Stimulated activated memory B cell treated with anti-CD40 and anti-IgM and Interleukin-4, amounts not matched to agents 10 μg/mL and 1 μg/mL and 100 μg/mL, for 72 hours (primary cell): ENCODE measurements at places on chromosomes 3 and 15.

GRCh38 chr15:52382647-52383046 lies 87.0 kb upstream of the MYO5C start:
- no peak for ATAC-seq

GRCh38 chr3:68306571-68306970 lies 625.8 kb downstream of the TAFA4 start:
- ATAC-seq, result no peak

DNA sequence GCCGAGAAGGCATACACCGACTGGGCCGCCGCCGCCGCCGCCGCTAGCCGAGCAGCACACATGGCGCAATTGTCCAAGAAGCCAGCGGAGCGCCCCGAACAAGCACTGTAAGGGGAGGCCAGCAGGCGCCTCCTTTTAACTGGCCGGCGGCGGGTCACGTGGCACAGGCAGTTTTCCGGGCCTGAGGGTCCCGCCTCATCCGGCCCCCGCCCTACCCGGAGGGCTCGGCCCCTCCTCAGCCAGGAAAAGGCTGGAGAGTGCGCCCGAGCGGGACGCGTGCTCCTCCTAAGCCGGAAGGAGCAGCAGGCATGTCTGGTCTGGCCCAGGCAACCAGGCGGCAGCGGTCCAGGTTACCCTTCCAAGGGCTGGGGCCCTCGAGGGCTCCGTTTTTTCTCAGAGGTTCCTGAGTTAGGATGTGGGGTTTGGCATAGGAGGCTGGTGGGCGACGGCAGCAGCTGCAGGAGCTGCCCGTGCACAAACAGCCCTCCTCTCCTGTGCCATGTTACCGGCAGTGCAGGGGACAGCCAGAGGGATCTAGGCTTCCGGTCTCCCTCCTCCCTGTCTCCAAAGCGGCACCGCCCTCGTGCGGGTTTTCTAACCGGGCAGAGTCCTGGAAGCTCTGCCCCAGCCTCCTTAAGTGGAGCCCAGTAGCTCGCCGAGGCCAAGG lies at the start of gene GPX1:
Gene GPX1, minus strand, starts transcription at position 137 of the 667 bp plus-strand sequence. Its CDS starts 75 bp downstream, at position 62.
- peak; percentile 95 for ATAC-seq

DNA sequence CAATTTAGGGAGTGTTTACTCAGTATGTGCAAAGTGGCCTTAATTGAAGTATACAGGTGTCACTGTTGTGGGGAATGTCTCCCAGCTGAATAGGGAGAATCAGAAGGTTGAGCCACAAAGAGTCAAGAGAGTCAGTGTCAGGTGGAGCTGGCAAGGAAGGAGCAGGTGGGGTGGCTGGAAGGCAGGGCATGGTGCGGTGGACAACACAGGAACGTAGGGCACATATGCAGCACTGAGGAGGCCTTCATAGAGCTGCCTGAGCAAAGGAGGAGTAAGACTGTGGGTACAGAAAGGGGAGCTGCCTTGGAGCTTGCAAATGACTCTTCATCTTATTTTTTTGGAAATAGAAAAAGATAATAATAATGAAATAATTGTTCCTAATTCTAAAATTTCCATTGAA lies 20.0 kb downstream of the ARHGEF3 start:
- ATAC-seq, result no peak

DNA sequence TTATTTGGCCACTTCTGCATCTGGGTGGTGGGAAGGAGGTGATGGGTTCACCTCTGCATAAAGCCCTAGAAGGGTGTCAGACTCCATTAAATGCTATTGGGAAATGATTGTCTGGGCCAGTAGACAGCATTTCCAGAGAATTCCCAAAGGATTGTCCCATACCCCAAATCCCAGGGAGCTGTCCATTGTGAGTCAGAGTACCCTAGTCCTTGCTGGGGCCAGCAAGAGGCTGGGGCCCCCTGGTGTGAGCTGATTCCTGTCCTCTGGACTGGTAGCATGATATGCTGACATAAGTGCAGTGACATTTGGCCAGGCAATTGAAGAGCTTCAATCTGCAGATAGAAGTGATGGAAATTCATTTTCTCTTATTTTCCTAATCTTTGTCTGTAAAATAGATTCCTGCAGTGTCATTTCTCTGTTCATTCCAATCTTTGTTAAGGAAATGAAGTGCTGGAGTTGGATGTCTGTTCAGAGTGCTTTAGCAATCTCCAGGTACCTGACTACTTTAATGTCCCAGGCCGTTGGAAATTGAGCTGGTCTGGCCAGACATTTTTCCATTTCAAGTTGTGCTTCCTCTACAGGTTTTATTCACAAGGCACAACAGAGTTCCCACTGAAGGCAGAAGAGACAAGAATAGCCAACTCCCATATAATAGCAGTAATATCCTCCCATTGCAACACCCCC lies 91.2 kb downstream of the RPLP1 start:
- ATAC-seq, result no peak

- ATAC-seq, result no peak
These were observed 842 bp downstream of the FSTL1 start for GRCh38 chr3:120449701-120450599.

DNA sequence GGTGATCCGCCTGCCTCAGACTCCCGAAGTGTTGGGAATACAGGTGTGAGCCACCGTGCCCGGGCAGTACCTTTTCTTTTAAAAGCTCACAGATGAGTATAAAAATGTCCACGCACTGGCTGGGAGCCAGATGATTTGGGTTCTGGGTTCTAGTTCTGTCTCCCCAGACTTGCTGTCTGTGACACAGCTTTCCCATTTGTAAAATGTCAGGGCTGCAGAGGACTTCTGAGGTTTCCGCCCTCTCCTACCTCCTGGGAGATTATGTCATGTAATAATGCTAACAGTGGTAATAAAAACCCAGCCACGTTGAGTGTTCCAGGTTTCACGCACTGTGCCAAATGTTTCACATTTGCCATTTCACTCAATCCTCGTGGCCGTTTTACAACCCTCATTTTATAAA lies 1.3 kb upstream of the PPP4R2 start:
- no peak for ATAC-seq

DNA sequence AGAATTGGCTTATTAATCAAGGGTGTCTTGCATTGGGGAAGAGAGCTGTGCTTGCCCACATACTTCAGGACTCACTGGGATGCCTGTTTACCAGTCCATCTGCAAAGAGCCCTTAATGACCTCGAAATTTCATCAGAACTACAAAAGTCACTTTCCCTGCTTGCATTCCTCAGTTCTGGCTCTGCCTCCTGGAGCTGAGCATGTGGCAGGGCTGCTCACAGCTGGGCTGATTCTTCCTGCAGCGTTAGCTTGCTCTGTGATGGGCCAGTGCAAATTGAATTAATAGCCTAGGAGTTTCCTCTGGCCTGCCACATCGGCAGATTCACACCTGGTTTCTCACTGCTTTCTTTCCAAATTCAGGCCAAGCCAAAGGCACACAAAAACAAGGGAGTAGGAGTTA lies 108.9 kb downstream of the DUT start:
- no peak for ATAC-seq
